ENCODE measurements at places on chromosomes 16 and 17.

DNA sequence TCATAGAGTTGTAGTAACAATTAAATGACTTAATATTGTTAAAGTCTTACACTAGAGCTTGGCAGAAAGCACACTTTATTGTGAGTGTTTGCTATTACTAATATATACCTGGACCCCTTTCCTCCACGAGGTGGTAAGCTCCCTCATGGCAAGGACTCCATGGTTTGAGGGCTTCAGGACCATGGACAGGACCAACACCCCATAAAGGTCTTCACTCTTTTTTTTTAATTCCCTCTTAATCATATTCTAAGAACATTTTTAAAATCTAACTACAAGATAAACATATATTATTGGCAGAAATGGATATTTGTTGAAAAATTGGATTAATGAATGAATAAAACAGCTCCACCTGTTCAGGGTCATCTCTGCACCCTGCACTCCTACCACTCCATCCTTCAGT lies 154.5 kb downstream of the CBLN1 start:
- peak; percentile 34 for DNase-seq

DNA sequence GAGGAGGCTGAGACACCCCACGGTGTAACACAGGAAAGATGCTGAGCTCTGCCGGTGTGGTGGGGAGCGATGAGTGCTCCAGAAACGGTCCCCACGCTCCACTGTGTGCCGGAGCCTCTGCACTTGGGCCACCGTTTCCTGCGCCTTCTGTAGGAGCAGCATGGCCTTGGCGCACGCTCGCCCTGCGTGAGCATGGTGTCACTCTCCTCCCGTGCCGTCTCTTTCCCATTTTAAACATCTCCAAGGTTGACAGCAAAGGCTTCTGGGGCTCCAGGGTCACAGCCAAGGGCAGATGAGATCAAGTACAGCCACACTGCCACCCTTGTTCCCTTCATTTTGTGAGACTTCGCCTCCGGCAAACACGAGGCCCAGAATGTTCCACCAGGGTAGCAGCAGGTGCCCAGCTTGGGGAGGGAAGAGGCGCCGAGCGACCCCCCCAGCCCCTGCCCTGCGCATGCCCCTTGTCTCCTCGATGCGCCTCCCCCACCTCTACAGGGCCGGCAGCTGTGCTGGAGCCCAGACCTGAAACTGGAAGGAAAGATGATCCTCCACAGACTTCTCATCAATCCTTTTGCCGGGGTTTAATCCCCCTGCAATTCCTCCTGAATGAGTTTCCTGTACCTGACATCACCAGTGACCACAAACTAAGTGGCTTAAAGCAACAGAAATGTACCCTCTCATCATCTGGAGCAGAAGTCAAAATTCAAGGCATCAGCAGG lies 19.9 kb upstream of the OSGIN1 start:
- no peak for DNase-seq

DNA sequence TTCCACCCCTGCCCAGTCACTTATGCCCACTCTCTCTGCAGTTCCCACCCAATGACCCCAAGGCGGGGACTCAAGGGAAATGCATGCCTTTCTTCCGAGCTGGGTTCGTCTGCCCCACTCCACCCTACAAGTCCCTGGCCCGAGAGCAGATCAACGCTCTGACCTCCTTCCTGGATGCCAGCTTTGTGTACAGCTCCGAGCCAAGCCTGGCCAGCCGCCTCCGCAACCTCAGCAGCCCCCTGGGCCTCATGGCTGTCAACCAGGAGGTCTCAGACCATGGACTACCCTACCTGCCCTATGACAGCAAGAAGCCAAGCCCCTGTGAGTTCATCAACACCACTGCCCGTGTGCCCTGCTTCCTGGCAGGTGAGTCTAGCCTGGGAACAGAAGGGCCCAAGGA lies 13.8 kb downstream of the LPO start:
- no peak for DNase-seq

DNA sequence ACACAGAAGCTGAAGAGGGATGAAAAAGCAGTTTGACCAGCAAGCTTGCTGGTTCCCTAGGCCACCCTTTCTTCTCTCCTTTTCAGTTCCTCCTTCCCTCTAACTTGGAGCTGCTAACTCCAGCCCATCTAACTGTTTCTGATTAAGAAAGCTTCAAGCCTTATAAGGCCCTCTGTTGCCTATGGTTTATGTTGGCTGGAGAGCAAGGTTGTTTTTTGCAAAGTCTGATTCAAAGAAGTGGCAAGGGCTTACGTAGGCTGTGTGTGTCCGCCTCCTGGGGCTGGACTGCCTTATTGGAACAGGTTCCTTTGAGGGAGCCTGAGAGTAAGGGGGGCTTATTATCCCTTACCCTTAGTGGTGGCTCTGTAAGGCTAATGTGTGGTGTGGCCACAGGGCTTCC lies 7.1 kb downstream of the AKAP1 start:
- no peak for DNase-seq

DNA sequence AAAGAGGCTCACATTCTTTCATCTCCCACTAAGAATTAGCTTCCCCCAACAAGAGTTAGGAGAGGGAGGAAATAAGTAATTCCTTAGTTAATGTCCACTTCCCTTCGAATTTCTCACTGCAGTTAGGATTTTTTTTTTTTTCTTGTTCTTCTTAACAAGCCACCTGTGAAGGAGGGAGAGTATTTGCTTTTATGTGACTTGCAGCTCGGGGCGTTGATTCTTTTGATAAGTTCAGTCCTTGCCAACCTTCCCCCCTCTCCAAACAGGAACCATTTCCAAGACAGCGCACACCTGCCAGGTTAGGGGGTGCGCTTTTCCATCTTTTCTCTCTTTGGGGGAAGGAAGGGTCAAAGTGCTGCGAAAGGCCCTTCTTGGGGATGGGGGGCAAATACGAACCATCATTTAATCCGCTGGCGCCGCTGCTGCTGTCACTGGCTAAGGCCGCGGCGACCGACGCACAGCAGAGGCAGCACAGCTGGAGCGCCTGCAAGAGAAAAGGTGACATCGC lies 758 bp downstream of the ADAMTS18 start:
- no peak for DNase-seq

- DNase-seq = no peak
Observed at GRCh38 chr17:37818689-37819088, 73.8 kb upstream of the HNF1B start.

DNA sequence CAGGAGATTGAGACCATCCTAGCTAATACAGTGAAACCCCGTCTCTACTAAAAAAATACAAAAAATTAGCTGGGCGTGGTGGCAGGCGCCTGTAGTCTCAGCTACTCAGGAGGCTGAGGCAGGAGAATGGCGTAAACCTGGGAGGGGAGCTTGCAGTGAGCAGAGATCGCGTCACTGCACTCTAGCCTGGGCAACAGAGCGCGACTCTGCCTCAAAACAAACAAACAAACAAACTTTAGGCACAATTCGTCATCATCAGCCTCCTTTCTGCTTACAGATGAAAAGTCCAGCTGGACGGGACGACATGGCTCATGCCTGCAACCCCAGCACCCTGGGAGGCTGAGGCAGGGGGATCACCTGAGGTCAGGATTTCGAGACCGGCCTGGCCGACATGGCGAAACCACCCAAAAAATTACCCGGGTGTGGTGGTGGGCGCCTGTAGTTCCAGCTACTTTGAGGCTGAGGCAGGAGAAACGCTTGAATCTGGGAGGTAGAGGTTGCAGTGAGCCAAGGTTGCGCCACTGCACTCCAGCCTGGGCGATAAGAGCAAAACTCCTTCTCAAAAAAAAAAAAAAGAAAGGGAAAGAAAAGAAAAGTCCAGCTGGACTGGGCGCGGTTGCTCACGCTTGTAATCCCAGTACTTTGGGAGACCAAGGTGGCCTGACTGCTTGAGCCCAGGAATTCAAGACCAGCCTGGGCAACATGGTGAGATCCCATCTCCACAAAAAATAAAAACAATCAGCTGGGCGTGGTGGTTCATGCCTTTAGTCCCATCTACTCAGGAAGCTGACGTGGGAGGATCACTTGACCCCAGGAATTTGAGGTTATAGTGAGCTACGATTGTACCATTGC lies 1.5 kb upstream of the SPIRE2 start:
- DNase-seq = no peak

DNA sequence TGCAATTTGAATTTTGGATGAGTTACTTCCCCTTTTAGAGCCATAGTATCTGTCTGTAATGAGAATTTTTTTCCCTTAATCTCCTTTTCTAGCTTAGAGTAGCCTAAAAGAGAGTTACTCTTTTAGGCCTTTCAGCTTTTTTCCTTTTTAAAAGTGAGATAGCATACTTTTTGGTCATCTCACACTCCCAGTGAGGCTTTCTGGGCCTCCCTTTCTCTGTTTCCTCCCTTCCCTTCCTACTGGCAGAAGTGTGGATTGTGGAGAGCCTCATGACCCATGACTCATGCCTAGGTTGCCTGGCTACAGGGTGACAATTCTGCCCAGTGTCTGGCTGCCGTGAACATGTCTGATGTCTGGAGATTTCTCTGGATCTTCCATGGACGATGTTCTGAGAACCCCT lies 15.2 kb downstream of the KRT23 start:
- no peak for DNase-seq

DNA sequence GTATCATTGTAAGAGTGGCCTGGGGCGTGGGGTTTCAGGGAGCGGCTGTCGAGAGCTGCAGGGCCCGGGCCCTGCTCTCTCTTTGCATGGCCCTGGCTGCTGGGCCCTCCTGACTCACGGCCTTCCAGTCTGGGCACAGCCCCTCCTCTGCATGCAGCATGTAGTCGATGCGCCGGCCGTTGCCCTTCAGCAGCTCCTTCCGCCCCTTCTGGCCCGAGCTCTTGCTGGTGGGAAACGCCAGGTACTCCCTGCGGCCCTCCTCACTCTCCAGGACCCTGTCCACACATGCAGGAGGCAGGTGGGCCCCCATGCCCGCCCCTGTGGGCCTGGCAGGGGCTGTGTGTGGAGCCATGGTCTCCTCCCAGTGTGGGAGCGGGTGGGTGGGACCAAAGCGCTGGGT lies 50.7 kb downstream of the PRMT7 start:
- DNase-seq = peak; percentile 29

DNA sequence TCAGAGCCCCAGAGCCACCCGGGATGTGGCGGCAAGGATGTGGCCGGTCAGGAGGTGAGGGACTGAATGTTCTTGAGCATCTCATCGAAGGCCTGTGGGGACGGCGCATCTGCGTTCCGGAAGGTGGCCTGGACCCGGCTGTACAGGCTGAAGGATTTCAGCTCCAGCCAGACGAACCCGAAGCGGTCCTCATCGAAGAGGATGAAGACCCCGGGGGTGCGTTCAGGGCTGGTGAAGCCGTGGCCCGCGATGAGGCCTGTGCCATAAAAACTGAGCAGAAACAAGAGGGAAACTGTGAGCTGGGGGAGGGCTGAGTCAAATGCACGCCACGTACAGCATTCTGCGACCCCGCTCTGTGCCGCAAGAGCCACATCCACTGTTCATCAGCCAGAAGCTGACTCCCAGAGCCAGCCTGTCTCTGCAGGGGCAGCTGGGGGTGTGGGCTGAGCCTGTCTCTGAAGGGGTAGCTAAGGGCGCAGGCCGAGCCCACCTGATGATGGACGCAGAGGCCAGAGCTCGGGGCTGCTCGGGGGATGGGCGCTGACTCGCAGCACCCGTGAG lies 14.1 kb upstream of the C16orf95 start:
- DNase-seq = no peak

GRCh38 chr17:17363638-17364337 lies 60.6 kb downstream of the NT5M start:
- DNase-seq = no peak

DNA sequence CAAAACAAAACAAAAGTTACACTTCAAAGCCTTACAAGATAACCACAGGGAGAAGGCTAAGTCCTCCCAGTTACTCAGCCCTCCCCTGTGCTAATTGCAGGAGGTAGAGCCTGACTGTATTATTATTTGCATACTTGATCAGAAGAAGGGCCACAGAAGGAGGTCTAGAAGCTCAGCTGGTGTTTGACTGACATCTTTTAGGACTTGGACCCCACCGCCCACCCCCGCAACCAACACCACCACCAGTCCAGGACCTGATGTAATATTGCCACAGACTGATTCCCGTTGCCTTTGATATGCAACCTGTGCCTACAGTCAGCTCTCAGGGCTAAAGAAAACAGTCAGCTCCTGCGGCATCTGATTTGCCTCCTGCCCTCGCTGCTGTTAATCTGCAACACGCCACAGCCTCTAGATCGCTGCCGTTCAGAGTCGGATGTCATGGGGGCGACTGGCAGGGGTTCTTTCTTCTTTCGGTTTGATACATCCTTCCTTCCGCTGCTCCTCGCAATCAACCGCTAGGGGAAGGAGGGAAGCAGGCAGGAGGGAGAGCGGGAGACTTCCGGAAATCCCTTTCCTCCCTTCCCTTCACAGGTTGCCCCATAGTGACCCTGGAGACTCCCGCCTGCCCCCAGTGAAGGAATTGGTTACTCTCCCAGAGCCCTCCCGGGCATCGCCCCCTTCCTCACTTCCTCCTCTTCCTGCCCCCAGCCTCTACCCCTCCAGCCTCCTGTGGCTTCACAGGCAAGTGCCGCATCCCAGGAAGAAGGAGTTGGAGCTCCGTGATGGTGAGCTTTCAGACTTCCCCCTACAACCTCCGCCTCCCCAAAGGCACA lies 90.5 kb upstream of the SOX9 start:
- no peak for DNase-seq

DNA sequence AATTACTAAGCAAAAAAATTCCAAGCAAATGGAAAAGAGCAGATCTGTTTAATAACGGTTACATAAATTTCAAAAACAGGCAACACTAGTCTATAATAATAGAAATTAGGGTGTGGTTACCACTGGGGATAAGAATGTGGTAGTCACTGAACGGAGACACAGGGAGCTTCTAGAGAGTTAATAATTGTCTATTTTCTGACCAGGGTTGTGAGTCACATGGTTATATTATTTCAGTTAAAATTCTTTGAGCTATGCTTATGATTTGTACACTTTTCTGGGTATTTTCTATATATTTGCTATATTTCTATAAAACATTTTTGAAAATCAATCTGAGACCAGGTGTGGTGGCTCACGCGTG lies 433.9 kb upstream of the MAF start:
- no peak for DNase-seq

DNA sequence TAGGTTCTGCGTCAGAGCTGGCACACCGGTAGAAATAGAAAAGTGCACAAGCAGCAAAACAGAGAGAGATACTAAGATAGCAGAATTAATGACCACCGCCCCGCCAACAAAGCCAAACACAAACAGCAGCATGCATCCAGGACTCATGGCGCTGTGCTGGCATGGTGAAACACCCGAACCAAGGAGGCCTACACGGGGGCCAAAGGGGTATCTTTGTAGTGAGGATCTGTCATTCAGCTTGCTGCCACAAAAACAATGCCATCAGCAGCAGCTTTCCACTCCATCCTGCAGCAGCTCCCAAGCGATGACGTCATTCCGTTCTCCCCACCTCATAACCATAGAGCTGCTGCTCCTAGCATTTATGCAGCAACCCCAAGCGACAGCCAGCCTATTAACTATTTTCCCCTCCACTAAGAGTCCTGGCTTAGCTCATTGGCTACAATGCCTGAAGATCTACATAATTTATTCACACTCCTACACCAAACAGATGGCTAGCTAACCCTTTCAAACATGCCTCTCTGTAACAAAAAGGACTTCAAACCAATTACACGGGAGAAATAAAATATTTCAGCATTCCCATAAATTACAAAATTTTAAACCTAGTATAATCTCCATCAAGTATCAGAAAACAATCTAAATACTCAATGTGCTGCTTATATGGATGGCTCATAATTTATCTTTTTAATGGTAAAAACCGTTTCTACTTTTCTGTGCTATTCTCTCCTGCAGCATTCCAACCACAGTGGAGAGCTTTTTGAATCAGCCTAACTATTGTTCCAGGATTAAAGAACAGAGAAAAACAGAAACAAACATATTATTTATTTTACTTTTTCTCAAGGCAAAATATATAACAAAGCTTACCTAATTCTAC lies 73.9 kb downstream of the SPAG9 start:
- DNase-seq = no peak

All from DND-41 (cell line).